ENCODE measurements at places on chromosomes 2 and 18.

GRCh38 chr2:100944617-100945432 lies 57.3 kb upstream of the RPL31 start:
- DNase-seq, result no peak

- DNase-seq, result peak; percentile 92
These were observed 420.0 kb downstream of the ZEB2 start for GRCh38 chr2:144099780-144100377.

- DNase-seq, result no peak
These were observed 218.5 kb downstream of the TRIB2 start for GRCh38 chr2:12935222-12935621.

- DNase-seq, result peak; percentile 86
These were observed 186.1 kb downstream of the INHBB start for GRCh38 chr2:120531863-120532600.

DNA sequence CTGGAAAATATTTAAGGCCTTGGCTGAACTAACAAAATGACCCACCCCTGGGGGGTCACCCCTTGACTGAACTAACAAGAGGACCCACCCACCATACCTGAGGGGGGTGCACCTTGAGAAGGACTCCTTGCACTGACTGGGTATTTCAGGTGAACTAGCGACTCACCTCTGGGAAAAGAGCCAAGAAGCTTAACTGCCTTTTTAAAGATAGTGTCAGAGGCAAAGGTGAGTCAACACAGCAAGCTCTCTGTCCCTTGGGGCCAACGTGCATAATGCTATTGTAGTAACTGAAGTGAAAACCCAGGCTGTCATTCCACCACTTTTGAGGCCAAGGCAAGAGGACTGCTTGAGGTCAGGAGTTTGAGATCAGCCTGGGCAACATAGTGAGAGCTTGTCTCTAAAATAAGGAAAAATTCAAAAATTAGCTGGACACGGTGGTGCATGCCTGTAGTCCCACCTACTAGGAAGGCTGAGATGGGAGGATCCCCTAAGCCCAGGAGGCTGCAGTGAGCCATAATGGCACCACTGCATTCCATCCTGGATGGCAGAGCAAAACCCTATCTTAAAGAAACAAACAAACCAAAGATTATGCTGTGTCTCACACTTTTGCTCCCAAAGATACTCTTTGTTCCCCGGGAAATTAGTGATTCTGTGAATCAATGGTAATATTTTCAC lies 36.4 kb upstream of the ZCCHC2 start:
- DNase-seq, result peak; percentile 14

DNA sequence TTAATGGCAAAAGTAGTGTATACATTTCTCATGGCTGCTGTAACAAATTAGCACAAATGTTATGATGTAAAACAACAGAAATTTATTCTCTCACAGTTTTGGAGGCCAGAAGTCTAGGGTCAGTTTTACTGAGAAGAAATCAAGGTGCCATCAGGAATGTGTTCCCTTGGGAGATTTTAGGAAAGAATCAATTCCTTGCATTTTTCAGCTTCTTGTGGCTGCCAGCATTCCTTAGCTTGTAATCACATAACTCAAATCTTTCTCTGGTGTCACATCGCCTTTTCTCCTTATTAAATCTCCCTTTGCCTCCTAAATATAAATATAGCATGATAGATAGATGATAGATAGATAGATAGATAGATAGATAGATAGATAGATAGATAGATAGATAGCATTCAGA lies 307.0 kb upstream of the REG3G start:
- DNase-seq, result peak; percentile 59

GRCh38 chr2:20419007-20419576 lies 27.8 kb upstream of the RHOB start:
- peak; percentile 54 for DNase-seq
